NCI-H2107 (cell line): ENCODE measurements at places on chromosomes 13 and 19.

- no peak for DNase-seq
Measured at GRCh38 chr19:19420570-19421298, 15.3 kb downstream of the GATAD2A start.

- no peak for DNase-seq
Measured at GRCh38 chr13:58579468-58579867, 947.9 kb downstream of the PCDH17 start.

GRCh38 chr19:51719251-51719988 is 4.4 kb downstream of the HAS1 start:
- no peak for DNase-seq

GRCh38 chr13:79282976-79283375 is 123.1 kb downstream of the RBM26 start:
- DNase-seq, result no peak

GRCh38 chr19:40744554-40745401 is 5.5 kb downstream of the ACTMAP start:
- DNase-seq, result no peak

DNA sequence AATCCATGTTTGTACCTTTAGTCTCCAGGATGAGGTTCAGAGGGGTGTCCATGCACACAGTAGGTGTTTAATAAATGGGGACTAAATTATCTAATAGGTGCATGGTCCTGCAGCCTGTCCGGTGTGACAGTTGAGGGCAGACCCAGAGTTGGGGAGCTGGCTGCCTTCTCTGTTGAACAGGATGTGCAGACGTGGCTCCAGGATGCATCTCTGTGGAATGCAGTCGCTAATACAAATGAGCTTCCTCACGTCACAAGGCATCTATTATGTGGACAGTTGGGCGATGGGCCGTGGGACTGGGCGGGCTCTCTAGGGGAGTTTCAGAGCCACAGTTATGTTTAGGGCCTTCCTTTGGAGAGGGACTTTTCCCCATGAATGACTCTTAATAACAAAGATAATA is 71.0 kb downstream of the SIPA1L3 start:
- DNase-seq, result no peak

GRCh38 chr13:113955235-113955634 is 18.6 kb downstream of the C13orf46 start:
- DNase-seq, result no peak

DNA sequence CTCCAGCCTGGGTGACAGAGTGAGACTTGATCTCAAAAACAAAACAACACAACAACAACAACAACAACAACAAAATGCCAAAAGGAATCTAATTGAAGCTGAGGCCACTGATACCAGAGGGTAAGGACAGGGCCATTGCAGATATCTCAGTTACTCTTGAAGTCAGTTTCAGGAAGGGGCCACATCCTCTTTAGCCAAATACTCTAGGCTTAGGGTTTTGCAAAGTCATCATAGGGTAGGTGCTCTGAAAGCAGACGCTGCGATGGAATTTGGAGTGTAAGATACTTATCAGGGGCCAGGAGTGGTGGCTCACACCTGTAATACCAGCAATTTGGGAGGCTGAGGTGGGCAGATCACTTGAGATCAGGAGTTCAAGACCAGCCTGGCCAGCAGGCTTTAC is 46.6 kb upstream of the UBAC2 start:
- no peak for DNase-seq

DNA sequence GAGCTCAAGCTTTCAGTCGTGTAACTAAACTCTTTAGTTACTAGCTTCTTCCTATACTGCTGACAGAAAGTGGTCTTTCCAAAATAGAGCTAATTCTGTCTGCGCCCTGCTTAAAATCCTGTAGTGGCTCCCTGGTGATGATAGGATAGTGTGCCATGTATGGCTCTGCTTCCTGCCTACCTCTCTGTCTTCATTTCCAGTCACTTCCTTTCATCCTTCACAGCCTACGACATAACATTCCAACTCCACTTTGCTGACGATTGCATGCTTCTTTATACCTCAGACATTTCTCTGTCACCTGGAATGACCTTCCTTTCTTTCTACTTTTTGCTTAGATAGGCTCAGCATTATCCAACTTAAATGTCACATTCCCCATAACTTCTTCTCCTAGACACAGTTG is 190.8 kb downstream of the MAB21L1 start:
- DNase-seq, result no peak

GRCh38 chr13:86841264-86841663 is 829.9 kb upstream of the SLITRK5 start:
- DNase-seq, result no peak

DNA sequence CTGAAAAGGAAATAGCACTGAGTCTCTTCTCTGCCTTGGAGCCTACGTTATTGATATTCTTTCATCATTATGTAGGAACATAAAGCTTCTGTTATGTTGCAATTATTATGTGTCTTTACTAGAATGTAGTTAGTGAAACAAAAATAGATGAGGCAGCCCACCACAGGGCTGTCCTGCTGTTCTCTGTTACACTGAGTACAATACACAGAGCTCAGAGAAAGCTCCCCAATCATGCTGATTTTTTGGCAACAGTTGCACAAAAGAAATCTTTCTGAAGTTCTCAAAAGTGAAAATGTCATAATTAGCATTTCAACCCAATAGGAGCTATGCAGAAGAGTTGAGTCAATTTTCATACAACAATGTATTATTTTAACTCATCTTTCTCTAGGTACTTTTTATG is 119.5 kb downstream of the EFNB2 start:
- DNase-seq, result no peak

- no peak for DNase-seq
Measured at GRCh38 chr19:15442142-15442920, 7.4 kb downstream of the WIZ start.

DNA sequence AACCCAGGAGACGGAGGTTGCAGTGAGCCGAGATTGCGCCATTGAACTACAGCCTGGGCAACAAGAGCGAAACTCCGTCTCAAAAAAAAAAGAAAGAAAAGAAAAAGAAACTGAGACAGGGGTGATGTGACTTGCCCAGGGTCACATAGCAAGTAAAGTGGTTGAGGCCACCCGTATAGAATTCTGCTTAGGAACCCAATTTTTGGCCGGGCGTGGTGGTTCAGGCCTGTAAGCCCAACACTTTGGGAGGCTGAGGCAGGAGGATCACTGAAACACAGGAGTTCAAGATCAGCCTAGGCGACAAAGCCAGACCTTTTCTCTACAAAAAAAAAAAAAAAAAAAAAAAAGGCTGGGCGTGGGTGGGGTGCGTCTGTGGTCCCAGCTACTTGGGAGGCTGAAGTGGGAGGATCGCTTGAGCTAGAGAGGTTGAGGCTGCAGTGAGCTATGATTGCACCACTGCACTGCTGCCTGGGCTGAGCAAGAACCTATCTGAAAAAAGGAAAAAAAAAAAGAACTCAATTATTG is 1.3 kb downstream of the SNRPA start:
- DNase-seq, result no peak

DNA sequence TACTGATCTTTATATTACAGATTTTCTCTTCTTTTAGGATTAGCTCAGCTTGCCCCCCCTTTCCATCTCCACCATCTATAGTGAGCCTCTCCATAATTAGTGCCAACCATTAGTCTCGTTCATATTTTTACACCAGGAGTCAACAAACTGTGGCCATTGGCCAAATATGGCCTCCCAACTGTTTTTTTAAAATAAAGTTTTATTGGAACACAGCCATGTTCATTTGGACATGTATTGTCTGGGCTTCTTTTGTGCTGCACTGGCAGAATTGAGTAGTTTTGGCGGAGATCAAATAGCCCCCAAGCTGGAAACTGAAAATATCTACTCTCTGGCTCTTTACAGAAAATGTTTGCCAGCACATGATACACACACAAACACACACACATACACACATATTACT is 18.4 kb downstream of the ZNF175 start:
- DNase-seq, result no peak

DNA sequence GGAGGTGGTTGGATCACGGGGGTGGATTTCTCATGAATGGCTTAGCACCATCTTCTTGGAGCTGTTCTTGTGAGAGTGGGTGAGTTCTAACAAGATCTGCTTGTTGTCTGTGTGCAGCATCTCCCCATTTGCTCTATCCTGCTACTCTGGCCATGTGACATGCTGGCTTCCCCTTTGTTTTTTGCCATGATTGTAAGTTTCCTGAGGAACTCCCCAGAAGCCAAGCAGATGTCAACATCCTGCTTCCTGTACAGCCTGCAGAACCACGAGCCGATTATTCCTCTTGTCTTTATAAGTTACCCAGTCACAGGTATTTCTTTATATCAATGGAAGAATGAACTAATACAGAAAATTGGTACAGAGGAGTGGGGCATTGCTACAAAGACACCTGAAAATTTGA is 2.3 kb upstream of the SIGLEC12 start:
- DNase-seq, result no peak

- no peak for DNase-seq
Measured at GRCh38 chr13:52127378-52127777, 1.5 kb downstream of the NEK5 start.

GRCh38 chr13:29654384-29654783 is 58.9 kb upstream of the SLC7A1 start:
- DNase-seq, result no peak

GRCh38 chr19:13020002-13020414 is 24.7 kb downstream of the NFIX start:
- no peak for DNase-seq

DNA sequence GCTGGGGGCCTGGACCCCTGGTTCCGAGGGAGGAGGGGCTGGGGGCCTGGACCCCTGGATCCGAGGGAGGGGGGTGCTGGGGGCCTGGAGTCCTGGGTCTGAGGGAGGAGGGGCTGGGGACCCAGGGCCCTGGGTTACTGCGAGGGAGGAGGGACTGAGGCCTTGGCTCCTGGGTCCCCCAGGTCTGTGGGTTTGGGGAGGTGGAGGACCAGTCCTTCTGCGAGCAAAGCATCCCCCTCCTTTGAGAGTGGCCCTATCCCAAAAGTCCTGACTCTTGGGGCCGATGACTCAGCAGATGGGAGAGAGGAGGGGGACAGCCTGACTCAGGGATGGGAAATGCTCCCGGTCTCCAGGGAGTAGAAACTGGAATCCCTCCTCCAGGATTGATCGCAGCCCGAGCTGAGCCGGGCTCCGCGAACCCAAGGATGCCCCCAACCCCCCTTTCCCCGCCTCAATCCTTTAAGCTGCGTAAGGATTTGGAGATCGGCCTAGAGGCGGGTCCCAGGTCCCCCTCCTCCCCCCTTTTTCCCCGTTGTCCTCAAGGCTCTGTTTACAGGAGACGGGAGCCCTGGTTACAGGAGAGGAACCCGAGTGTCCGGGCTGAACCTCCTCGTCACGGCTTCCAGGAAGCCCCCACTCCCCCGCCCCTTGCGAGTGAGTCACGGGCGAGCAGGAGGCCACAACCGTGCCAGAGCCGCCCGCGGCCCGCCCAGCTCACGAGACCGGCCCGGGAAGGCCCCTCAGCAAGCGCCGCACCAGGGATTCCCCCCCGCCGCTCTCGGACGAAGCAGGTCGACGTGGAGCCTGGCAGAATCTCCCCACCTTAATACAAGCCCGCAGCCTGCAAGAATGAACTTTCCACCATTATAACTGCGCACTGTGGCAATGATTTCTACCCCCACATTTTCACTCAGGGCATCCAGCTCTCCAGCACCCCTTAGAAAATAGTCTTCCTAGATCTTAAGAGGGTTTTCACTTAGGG is 3.0 kb upstream of the ZFP36 start:
- peak; percentile 18 for DNase-seq

- no peak for DNase-seq
Measured at GRCh38 chr19:11814700-11815035, 595 bp downstream of the ZNF440 start.

GRCh38 chr19:2426611-2427428 is 566 bp downstream of the TIMM13 start:
- DNase-seq, result no peak

- peak; percentile 12 for DNase-seq
Measured at GRCh38 chr13:30572859-30573275, 44.9 kb upstream of the USPL1 start.

DNA sequence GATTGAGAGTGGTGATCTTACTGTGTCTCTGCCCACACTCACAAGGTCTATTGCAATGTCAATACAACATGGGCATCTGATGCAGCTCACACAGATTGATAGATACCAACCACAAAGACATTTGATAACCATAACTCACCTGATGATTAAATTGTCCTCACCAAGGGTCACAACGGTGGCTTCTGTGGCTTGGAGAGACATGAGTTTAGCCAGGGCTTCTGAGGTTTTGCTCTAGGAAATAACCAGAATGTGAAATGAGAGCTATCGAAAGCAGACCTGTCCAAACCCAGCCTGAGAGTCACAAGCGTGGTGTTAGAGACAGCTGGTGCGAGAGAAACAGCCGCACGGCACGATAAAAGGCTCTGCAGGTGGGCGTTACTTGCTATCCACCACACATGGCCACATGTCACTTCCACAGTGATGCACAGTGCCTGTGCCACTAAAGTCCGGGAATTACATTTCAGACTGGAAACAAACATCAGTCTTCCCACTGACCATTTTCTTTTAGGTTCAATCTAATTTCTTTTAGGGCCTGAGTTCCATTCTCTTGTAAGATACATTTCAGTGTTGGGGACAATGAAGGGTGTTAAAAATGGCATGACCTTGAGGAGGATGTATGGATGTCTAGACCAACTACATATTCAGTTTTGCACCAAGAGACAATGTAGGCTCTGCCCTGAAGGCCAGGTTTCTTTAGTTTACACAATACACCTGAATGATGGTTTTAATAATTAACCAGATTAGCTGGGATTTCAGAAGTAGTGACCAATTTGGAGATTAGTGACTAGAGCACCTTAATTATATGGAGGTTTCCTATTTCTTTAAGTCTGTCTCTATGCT is 53.7 kb downstream of the ATP7B start:
- no peak for DNase-seq

DNA sequence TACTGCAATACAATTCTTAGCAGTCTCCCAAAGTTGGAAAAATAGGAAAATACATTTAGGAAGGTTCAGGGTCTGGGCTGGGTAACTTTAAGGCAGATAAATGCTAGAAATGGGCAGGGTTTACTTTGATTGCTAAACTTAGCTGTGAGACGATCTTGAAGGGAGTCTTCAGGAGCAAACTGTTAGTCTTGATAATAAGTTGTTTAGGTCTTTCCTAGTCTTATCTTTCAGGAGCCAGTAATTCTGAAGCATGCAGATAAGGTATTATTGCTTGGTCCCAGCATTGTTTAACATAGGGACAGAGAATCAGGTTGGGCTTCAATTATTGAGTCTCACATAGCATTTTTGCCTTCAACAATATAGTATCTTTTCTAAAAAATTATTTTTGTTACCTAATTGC is 262.4 kb upstream of the MIR17HG start:
- no peak for DNase-seq

DNA sequence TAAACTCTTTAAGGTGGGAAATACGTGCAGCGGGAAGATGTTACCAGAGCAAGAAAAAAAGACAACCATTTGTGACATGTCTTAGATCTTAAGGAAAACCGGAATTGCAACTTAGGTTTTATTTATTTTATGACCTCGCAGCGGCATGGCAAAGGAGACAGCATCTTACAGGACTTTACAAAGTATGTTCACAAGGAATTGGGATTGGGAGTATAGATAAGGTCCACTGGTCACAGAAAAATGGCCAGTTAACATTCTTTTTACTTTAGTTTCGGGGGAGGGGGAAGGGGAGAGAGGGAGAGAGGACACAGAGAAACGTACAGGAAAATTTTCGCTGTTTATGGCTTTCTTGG is 104.5 kb upstream of the DIAPH3 start:
- DNase-seq, result no peak

GRCh38 chr19:2675892-2676291 is 26.6 kb downstream of the GNG7 start:
- DNase-seq, result no peak

- no peak for DNase-seq
Measured at GRCh38 chr13:19860884-19861655, 2.4 kb downstream of the ZMYM5 start.
